NCI-H1092 (cell line): ENCODE measurements at places on chromosomes 2 and 18.

DNA sequence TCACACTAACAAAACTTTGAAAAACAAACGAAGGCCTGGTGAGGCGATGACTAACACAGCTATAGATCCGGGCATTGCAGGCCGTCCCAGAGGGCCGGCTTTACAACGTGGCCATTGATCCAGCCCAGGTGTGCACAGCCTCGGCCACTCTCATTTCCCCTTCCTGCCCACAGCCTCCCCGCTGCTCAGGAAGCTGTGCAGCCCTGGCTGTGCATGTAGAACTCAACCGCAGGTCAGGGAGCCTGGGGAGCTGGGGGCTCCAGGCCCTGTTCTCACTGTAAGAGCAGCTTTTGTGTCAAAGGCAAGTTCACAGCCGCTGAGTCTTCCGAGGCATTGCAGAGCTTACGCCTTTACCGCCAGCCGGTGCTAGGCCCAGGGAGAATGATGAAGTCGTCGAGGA lies 87.2 kb downstream of the LONRF2 start:
- DNase-seq = no peak

DNA sequence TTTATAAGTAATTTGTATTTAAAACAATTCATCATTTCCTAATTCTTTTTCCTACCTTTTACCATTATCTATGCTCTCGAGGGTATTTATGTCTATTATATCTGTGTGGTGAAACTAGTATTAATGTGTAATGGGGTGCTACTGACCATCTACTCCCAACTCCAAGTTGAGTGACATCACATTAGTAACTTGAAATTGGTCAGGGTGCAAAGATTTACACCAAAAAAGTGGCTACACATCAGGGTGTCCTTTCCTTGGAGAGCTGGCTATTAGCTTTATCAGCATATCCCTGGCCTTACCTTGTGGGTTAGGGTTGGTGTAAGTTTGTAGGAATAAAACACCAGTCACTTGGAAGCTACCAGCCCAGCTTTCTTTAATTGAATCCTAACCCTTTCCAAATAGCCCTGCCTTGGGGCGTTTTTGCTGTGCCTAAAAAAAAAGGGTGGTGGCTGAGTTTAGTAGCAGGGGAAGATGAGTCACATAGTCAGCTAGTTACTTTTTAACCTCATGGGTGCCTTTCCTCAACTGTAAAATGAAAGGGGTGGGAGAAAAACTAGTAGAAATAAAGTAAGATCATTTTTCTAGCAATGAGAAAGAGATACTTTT lies 14.0 kb downstream of the ANXA4 start:
- no peak for DNase-seq

DNA sequence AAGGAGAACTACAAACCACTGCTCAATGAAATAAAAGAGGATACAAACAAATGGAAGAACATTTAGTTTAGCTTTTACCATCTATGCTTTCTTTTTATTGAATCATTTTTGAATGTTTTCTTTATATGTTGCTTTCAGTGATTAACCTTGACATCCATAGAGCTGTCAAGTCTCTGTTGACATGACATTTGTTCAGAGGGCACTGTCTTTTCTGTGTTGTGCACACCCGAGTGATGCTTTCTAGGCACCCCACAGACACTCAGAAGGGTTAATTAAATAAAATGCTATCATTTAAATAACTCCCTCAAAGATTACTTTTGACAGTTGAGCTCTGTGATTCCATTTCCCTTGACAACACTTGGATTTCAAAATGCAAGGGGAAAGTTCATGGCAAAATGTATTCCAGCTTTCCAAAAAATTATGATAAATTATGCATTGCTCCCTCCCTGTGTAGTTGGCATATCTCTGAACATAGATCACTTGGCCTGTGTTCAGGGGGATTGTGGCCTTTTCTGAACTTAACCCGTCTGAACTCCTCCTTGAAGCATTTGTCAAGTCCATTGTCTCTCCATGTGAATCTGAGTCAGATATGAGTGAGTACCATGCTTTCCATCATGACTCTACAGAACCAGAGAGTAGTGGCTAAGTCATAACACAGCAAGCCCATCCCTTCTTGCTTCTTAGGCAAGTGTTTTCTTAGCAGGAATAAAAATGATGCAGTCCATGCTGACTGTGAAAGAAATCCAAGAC lies 372.6 kb downstream of the RPRM start:
- DNase-seq = no peak

GRCh38 chr2:165081276-165081675 lies 122.6 kb downstream of the SCN3A start:
- DNase-seq = no peak

DNA sequence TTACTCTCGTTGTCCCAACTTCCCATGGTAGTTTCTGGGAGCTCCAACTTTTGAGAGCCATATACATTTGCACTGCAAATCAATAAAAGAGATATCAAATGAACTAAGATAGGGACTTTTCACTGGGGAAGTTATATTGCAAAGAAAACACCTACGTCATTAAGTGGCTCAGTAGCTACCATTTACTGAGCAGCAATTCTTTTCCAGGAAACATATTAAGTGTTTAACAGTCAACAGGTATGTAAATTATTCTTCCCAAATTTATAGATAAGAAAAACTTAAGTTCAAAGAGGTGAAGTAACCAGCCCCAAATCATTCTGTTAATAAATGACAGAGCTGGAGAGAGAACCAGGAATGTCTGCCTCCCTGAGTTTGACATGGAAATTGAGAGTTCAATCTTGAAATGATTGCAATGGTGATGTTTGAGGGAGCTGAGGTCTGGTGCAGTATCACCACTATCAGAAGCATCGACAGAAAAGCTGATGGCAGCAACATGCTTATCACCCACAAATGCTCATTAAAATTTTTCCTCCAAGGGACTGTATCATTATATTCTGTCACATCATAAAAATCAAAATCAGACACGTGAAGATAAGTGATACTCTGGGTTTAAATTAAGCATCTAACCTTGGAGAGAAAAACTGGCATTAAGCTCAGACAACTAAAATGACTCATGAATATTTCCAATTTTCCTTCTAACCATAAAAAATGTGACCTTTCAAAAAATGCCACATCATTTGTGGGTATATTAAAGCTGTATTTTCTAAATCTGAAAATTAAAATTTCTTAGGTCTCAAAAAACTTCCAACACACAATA lies 43.4 kb downstream of the GAREM1 start:
- DNase-seq = no peak
